ENCODE measurements at places on chromosomes 1 and 21.

- no peak for DNase-seq
Measured at GRCh38 chr21:40002978-40003377, 135.7 kb downstream of the PCP4 start.

DNA sequence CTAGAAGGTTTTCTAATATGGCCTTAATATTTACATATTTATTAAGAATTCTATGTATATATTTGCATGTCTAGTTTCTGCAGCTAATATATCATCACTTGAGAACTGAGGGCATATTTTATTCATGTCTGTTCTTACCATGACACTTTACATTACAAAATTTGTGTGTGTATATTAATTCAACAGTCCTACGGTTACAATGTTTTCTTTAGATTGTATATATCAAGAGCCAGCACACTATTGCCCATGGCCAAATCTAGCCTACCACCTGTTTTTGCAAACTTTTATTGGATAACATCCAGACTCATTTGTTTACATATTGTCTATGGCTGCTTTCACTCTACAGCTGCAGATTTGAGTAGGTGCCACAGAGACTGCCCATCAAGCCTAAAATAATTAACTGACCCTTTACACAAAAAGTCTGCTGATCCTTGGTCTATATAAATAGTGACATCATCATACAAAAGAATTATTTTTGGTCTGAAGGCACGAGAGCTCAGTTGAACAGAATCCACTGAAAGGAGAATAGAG lies 577.4 kb upstream of the PBX1 start:
- no peak for DNase-seq

- no peak for DNase-seq
Measured at GRCh38 chr1:155242805-155243358, 12.4 kb downstream of the ENTREP3 start.

DNA sequence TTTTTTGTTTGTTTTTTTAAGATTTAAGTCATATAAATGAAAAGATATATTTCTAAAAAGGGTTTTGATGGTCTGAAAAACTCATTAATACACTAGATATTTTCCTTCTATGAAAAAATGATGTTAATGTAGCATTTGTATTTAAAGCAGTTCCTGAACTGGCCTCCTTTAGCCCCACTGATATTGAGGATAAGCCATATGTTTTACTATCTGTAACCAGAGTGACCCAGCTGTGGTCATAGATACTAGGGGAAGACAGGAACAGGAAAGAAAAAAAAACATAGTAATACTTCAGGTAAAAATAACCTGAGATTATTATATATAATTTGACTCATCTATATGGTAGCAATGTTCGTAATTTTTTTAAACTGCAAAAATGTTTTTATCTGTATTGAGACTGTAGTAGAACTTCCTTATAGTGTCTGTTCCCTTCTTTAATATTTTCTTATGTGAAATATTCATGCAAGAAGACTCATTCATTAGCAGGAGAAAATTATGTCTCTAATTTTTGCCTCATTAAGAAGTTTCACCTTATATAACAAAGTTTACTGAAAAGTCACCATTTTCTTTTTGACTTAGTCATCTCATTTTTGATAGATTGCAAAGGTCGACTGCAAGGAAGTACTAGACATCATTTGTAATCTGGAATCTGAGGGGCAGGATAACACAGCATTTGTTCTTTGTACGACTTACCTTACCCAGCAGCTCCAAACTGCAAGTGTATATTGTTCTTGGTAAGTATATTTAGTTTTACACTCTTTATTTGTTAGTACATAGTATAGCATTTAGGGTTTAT lies 25.6 kb upstream of the TMCO2 start:
- DNase-seq, result no peak

GRCh38 chr21:36199021-36199420 lies 42.4 kb downstream of the DOP1B start:
- DNase-seq, result no peak

DNA sequence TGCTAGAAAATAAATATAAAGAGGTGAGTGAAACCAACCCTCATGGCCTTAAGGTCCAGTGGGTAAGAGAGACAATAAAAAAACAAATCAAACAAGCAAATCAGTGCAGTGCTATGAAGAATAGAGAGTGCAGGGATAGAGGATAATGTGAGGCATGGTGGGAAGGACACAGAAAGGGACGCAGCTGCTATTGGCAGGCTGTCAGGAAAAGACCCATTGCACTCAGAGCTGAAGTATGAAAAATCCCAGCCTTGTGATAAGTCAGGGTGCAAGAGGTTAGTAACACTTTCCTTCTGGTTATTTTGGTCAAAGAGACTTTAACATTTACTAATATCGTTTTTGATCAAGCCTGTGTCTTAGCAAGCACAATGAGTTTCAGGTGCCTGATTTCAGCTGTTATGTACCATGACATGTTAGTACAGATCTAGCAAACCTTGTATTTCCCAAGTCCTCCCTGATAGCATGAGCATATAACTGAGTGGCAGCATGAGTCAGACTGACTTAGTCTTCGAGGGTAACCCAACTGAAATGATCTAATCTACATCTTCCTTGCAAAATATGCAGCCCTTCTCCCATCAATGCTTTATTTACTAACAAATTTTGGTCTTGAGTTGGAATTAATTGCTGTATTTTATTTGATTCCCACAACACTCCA lies 31.7 kb downstream of the CHML start:
- DNase-seq, result no peak

DNA sequence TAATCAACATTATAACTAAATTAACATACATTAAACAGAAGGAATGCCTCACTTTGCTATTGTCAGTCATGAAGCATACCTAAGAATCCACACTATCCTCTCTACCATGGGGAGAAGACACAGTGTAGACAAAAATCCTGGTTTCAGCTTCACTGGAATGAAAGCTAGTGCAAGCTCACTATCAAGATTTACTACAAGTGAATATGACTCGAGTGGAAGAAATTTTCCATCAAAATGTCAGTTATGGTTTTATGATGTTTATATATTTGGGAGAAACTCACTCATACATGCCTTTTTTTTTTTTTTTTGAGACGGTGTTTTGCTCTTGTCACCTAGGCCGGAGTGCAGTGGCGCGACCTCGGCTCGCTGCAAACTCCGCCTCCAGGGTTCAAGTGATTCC lies 424.3 kb downstream of the KCNT2 start:
- no peak for DNase-seq

GRCh38 chr1:177596485-177596884 lies 373.4 kb downstream of the SEC16B start:
- no peak for DNase-seq

DNA sequence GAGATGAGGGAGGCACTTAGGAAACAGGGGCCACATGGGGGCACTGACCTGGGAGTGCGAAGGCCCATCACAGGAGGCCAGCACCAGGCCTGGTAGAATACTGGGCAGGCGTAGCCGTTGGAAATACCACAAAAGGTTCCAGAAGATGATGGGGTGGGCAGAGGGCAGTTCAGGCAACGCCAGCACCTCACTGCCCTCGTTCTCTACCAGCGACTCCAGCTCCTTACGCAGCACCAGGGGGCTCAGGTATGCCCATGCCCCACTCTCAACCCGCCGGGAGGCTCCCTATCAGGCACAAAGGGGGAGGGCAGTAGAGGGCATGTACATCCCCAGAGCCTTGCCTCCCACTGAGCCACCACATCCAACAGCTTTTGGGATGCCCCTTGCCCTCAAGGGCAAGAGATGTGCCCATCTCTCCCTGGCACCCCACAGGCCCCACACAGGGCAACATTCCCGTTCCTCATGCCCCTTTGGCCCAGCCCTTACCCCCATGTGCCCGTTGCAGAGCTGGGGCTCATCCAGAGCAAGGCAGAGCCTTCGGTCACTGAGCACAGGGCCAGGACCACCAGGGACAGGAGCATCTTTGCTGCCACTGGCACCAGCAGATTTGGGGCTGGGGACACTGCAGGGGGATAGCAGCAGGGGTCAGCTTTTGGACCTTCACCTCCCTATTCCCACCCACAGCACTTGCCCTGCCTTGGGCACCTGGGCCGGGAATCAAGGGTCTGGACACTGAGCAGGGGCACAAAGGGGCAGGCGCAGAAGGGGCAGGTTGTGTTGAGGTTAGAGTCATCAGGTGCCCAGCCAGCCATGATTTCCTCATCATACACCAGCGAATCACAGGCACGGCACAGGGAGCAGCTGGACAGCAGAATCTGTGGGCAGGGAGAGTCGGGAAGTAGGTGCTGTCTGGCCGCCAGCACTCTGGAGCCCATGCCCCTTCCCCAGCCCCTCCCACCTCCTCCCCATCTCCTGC lies 9.7 kb upstream of the GATAD2B start:
- DNase-seq, result no peak

GRCh38 chr21:42699196-42699595 lies 45.8 kb downstream of the PDE9A start:
- DNase-seq, result no peak

DNA sequence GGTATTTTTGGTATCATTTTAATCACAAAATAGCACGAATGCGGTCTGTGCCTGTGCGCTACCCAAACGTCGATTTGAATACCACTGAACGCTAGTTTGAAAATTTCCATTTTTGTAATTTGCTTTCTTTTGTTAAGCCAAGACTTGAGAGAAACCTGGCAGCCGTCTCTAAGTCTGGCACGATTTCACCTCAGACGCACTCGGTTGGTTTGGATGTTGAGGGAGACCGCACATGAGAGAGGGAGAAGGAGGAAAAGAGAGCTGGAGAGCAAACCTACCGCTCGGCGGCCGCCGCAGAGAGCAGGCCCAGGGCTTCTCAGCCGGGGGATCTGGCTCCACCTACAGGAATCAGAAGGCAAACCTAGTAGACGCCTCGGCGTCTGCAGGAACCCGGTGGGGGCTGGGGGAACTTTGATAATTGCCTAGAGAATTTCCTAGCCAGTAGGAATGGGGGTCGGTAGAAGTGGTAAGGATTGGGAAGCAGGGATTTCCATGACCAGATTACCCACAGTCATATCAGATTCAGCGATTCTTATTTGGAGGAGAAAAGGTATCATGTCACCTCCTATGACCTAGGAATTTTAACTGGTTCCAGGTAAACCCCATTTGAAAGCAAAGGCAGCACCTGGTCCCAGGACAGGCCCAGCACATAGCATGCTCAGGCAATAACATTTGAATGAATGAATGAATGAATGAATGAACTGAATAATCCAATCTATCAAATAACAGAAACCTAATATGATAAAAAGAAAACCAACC lies 83.2 kb downstream of the TM2D1 start:
- peak; percentile 24 for DNase-seq

GRCh38 chr1:87916965-87917364 lies 588.3 kb downstream of the LMO4 start:
- no peak for DNase-seq

DNA sequence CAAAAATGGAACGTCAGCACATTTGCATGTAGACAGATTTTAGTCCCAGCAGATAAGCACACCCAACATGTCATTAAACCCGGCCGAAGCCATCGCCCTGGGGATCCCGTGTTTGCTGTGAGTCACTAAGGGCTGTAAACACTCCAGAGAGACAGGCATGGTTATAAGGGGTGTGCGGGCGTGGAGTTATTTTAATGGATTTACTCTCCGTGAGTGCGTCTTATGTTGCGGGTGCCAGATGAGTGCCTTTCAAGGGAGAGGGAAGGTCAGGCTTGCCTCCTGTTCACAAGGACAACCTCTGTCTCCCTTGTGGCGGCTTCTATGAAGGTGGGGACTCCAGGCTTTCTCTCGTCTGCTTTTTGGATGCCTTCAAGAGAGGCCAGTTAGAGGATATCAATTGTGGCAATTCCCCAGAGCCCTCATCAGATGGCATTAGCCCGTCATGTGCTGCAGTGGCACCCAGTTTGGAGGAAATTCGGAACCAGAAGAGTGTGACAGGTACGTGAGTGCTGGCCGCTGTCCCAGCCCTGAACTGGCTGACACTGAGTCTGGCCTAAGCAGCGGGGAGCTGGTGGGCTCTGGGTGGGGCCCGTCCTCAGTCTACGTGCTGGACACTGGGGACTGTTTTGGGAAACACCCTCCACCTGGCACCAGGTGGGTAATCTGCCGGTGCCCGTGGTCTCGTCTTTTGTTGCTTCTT lies 223.8 kb upstream of the TMEM51 start:
- no peak for DNase-seq

GRCh38 chr21:29208044-29208681 lies 77.7 kb downstream of the MAP3K7CL start:
- DNase-seq, result no peak

DNA sequence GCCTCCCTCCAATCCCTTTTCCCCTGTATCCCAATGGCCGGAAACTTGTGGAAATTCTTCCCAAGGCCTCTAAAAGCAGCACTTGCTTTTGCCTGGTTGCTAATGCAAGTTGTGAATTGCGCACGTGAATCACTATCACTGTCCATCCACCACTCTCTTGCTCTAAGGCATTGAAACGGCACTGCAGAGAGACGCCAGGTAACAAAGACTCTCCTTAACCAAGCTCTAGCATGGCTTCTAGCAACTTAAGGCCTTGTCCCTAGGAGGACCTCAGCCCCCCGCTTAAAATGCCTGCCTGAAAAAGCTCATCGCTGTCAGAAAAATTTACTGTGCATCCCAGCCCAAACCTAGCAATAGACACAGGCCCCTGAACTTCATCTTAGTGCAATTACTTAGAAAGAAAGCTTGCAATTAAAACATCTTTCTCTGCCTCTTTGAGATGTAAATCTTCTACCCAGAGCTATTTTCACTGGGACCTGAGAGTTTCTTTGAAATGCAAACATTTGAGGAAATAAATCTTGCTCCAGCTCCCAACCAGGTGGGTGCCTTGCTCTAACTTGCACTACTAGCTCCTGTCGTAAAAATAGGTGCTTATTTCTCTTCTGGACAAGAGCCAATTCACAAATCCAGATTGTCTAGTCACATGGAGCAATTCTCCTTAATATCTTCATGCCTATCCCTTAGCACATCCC lies 32.9 kb upstream of the ITLN2 start:
- no peak for DNase-seq

- DNase-seq, result no peak
Measured at GRCh38 chr21:32492376-32492775, 79.9 kb downstream of the EVA1C start.

DNA sequence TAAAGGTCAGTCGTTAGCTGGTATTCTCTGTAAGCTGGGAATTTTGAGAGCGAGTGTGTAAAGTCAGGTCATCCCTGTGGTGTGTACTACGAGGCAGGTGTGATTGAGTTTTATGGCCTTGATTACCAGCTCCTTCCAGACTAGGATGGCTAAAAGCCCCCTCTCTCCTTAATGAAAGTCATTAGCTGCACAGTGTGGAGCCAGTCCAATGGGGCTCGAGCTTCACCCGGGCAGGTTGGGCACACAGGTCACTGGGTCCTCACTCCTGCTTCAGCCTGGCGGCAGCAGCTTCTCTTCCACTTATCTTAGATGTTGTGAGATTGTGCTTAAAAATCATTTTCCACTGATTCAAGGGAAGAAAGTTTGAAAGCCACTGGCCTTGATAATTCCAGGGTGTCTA lies 3.0 kb downstream of the DMRTB1 start:
- no peak for DNase-seq

DNA sequence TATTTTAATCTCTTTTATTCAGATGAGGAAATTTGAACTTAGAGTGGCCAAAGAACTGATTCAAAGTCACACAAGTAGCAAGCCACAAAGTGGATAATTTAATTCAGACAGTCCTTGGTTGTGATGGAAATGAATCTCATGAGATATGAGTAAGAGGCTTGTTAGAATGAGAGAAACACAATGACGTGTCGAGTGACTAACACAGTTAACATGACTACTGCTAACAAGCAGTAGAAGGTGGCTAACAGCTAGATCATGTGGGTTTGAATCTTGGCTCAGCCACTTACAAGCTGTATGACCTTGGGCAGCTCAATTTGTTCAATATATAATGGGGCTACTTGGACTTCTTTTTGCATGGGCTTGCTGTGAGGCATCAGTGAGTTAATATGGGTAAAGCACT lies 104.5 kb upstream of the LMO4 start:
- DNase-seq, result no peak

- no peak for DNase-seq
Measured at GRCh38 chr21:37873655-37874054, 42.6 kb downstream of the KCNJ6 start.
